ENCODE measurements at places on chromosomes 2 and 18.
A peak's percentile ranks its signal among the peaks of the same experiment; 100 is the strongest.

DNA sequence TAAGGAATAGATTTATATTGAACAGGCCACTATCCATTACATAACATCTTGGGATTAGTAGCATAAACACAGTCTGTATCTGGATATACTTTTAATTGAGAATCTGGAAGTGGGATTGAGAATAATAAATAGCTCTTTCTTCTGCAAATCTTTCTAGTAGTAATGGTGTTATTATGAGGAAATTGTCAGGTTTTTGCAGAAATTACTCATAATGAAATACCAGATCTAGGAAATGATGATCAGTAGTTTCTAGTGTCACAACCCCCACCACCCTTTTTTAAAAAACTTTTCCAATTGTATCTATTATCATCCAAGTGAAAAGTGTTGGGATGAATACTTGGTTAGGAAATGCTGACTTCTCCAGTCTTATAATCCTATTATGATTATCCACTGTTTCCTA is 18.7 kb downstream of the NBEAL1 start:
- no peak for DNase-seq

GRCh38 chr2:89845532-89845931 is 1154.1 kb downstream of the RPIA start:
- no peak for DNase-seq

- no peak for DNase-seq
Measured at GRCh38 chr2:232873909-232874641, 4.0 kb downstream of the SNORC start.

GRCh38 chr2:46315103-46315890 is 18.1 kb downstream of the EPAS1 start:
- DNase-seq: no peak

DNA sequence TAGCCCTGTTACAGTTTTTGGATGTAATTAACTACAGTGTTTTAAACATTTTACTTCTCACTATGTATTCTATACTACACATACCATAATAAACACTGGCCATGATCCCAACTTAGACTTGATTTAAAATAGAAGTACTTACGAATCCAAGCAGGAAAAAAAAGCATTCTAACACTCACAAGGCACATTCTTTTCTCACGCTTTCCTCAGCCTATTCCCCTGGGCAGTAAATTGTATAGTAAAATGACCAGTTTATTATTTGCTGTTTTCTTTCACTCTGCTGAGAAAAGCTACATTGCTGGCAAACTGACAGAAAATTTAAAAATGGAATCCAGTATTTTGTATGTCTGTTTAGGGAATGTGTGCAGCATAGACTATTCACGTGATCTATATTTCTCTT is 2.8 kb upstream of the TANC1 start:
- DNase-seq: no peak

DNA sequence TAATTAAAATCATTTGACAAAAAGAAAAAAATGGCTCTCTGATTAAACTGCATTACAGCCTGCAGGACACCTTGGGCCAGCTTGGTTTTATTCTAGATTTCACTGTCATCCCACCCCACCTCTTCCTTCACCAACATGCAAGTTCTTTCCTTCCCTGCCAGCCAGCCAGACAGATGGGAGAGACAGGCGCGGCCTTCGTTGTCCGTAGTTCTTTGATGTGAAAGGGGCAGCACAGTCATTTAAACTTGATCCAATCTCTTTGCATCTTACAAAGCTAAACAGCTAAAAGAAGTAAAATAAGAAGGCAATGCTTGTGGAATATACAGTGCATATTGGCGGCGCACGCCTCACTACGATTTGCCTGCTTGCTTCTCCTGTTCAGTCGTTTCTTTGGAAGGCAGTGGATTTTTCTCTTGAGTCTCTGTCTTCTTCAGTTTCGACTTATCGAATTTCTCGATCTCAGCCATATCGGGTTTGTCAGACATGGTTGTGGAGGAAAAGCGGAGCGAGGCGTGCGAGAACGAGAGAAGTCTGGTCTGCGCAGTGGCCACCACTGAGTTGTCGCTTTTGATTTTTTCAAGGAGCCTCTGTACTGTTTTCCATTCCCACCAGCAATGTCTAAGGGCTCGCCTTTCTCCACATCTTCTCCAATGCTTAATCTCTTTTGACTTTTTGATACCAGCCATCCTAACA is 22.4 kb downstream of the COLEC11 start:
- DNase-seq: no peak

DNA sequence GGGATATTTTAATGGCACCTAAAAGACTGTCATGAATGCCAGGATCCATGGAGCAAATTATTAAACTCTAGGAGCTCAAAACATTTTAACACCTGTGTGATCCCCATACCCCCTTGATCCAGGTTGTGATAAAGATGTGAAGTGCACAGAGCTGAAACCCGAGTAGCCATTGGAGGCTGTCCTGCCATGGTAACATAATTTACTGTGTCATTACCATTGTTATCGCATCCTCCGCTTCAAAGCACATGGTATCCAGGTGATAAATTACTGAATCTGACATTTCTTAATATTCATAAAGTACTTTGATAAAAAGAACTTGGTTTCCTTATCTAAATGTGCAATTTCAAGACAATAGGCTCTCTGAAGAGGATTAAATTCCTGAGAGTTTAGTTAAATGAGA is 109.3 kb downstream of the CHST9 start:
- DNase-seq: peak; percentile 7

GRCh38 chr2:1004398-1004797 is 53.7 kb downstream of the SNTG2 start:
- no peak for DNase-seq

DNA sequence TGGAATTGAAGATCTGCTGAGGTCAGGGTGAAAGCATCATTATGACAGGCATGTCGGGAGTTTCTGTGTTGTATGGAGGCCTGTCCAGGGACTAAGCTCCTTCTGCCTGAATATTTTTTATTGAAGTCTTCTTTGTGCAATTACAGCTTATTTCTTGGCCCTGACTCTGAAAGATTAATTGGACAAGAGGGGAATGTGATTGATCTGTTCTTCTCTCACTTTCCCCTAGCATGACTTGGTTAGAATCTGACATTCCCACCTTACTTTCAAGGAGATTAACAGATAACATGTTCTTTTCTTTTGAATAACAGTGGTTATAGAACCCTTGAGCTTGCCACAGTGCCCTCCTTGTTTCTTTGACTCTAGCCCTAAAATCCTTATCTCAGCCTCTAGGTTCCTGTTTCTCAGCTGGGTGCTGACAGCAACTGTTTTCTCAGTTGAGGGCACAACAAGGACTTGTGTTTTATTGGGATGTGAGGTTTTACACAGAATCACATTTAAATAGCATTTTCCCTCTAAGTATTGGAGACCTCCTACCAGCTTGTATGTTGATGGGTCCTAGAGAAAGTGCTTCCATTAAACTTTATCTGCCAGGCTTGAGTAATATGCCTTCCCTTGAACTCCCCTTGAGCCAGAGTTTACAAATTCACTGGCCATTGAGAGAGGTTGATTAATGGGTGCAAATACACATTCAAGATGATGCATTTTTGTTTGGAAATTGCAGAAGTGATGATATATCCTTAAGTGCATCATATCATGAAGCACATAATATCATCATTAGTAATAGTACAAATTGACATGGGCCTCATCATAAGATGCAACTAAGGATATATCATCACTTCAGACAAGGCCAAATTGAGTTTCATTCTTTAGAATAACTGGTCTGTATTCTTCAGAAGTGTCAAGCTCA is 12.5 kb downstream of the TTLL4 start:
- no peak for DNase-seq

GRCh38 chr2:121231385-121232000 is 53.5 kb downstream of the TFCP2L1 start:
- peak; percentile 38 for DNase-seq

- no peak for DNase-seq
Measured at GRCh38 chr18:3037423-3037915, 24.5 kb upstream of the LPIN2 start.

- no peak for DNase-seq
Measured at GRCh38 chr2:241310917-241311566, 4.4 kb downstream of the HDLBP start.

- no peak for DNase-seq
Measured at GRCh38 chr2:55431982-55432627, 12.4 kb upstream of the CCDC88A start.

GRCh38 chr2:16821692-16822091 is 156.1 kb upstream of the CYRIA start:
- no peak for DNase-seq

DNA sequence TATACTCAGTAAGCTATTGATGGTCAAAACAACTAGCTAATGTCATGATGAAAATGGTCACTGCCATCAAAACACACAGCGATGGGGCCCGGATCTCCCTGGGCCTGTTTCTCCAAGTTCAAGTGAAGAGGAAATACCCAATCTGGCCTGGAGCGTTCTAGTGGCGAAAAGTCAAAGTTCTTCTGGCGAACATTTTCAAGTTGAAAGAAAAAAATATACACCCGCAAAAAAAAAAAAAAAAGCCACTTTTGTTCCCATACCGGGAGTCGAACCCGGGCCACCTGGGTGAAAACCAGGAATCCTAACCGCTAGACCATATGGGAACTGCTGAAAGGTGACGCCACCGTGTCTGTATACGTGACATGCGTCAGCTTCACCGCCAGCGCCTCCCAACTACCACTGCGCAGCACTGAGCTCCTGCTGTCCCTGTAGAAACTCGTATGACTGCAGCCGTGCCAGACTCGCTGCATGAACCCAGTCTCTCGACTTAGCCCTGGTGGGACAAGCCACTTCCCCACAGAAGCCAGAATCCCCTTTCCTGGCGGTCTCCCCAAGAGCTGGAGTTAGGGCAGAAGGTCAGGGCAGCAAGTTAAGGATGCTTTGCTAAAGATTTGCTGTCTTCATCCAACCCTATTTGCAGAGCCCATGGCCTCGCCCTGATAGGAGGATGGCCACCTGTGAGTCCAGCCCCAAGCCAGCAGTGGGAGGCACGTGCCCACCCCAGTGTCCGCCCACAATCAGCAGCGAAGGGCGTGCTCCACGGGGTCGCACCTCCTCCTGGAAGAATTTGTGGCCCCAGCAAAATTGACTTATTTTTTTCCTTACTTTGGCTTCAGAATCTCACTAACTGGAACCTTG is 5.6 kb upstream of the IMP4 start:
- DNase-seq: peak; percentile 72

GRCh38 chr2:84194949-84195644 is 264.0 kb downstream of the SUCLG1 start:
- no peak for DNase-seq

Measured in NCI-H1092 (cell line).